Daoy (cell line): ENCODE measurements at places on chromosomes 2 and 18. TPM values are rescaled to one million over a fixed set of nuclear protein-coding genes. Genes with fewer than 3 reads are reported as not detected.
A peak's percentile ranks its signal among the peaks of the same experiment; 100 is the strongest.

GRCh38 chr18:46069524-46069923 is 2.5 kb downstream of the PSTPIP2 start:
- no peak for DNase-seq

GRCh38 chr18:9209279-9209678 is 72.7 kb downstream of the ANKRD12 start:
- no peak for DNase-seq

DNA sequence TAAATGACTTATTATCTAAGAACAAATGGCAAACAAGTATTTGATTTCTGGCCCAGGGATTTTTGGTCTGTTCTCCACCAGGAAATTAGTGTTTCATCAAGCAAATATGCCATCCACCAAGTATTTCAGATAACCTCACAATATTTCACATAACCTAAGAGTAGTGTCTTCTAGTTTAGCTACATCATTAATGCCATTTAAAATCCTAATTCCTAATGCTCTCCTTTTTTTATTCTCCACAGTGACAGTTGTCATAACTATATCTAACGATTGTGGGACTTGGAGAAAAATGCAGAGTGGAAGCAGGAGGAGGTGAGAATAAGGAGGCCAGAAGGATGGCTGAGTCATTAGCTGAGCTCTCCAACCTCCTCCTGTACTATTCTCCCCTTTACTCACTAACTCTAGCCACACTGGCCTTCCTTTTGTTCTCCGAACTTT is 58.5 kb upstream of the CTLA4 start:
- peak; percentile 54 for DNase-seq

GRCh38 chr2:13560322-13560721 is 843.6 kb downstream of the TRIB2 start:
- DNase-seq: no peak

- no peak for DNase-seq
Measured at GRCh38 chr2:124805060-124805459, 780.0 kb downstream of the CNTNAP5 start.

DAPL1 gene
- total RNA-seq: not detected in 2 replicates

GRCh38 chr2:159832858-159833257 is 34.9 kb upstream of the CD302 start:
- DNase-seq: no peak

DNA sequence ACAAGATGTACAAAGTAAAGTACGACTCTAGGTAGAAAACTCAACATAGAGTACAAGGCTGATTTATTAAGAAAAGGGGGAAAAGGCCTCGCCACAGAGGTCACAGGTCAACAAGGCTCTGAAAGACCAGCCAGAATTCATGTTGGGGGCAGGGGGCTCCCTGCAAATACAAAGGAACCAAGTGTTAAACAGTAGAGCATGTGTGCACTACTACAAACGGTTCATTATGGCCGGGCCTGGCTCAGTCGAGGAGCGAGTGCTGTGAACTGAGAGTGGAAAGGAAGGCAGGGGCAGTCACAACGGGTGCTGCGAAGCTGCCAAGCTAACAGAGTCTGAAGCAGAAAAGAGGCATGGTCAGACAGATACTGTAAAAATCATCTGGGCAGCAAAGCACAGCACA is 77.1 kb downstream of the MBOAT2 start:
- DNase-seq: no peak

DNA sequence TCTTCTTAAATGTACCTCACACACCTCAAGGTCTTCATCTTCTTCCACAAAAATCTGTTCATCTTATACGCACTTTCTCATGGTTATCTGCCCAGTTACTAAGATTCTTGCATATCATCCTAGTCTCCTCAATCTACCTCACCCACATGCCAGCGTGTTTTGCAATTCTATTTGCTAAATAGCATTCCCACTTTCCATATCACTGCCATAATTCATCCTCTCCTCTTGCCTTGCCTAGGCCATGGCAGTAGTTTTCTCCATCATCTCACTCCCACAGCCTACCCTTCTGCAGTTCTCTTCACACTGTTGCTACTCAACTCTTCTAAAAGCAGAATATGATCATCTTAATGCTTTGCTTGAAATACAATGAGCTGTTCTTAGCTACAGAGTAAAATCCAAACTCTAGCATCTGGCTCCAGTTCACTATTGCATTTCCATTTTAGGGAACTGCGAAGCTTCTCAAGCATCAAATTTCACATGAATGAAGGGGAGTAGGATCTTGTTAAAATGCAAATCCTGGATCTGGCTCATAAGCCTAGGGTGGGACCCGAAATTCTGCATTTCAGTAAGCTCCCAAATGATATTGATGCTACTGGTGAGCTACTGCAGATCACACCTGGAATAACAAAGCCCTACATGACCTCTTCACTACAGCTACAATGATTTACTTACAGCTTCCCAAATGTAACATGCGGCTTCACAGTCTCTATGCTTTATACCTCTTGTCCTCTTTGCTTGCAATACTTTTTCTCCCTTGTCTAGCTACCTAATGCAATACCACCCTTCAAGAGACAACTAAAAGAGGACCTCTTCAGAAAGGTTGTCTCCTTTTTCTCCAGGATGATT is 293.9 kb downstream of the SATB2 start:
- no peak for DNase-seq

ASAP2 gene
- total RNA-seq: 20.3 and 22.7 TPM in 2 replicates

GRCh38 chr2:85584857-85585780 is 888 bp downstream of the VAMP5 start:
- DNase-seq: peak; percentile 79
